ENCODE measurements at places on chromosomes 5 and 9. TPM values are rescaled to one million over a fixed set of nuclear protein-coding genes. Genes with fewer than 3 reads are reported as not detected.

Gene DIRAS2
- polyA plus RNA-seq: 4.7 TPM

Gene HK3
- polyA plus RNA-seq: 0.62 TPM

- DNase-seq: no peak
Observed at GRCh38 chr9:97554566-97555075, 53.2 kb downstream of the TMOD1 start.

DNA sequence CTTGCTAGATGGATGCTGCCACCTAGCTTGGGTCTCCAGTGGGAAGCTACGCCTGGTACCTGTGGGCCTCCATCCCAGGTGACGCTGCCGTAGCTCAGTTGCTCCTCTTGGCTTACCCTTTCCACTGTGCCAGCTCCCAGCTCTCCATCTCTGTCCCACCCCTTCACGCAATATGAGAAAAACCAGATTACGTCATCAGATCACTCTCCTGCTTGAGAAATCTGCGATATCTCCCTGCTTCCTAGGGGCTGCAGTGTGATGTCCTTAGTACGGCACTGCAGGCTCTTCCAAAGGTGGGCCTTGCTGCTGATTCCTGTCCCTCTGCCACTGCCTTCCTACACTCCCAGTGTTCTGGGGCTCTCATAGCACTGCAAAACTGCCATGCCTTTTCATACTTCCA is 28.9 kb downstream of the NSG2 start:
- DNase-seq: no peak

DNA sequence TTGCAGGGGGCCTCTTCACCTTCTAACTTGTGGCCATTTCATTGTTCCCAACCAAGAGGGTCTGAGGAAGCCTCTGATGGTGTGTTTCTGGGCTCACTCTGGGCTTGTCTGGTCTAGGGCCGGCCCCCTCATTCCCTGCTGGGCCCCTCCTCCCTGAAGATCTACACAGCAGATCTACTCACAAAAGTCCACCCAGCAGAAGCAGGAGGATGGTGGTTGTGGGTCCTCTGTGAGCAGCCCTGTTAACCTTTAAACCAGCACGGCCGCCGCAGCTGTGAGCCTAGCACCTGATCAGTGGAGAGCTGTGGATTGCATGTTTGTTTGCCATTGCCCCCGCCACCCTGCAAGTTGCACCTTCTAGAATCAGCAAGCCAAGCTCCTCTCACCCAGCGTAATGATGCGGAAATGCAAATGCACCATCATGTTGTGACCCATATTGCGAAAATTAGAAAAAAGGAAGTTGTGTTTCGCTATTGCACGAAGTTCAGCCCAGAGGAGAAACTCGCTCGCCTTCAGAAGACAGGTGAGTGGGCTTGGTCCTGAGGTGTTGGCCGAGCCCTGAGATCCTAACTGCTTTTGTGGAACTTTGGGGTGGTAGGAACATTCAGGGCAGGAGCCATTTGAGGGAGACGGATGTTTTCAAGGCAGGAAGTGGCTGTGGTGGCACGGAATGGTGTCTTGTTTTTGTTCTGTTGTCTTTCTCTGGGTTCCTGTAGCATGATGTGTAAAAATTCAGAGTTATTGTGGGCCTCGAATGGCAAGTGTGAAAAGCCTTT is 16.7 kb downstream of the FGD3 start:
- DNase-seq: no peak

DNA sequence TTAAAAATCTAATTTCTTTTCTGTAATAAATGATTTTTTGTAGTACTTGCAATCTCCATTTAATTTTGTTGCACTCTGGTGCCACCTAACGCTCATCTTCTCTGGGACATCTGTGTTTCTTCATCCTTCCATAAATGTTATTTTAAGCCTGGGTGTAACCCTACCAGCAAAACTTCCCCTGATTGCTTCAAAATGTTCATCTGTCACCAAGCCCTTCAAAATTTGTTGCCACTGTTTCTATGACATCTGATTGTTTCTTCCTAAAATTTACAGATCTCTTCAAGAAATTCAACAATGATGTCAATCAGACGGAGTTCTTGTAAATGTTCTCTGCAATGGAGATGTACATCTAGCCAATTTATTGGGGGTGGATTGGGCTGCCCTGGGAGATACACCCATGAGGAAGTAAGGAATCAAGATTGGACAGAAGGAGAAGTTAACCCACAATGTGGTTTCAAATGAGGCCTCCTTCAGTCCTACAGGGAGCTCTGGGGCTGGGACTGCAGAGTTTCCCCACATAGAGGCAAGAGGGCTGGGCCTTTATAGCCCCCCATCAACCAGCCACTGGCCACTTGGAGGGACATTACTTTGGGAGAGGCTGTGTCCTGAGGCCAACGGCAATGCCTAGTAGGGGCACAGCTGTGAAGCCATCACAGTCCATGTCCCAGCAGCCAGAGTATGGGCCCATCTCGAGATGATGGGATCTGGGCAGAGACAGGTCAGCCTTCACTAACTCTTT is 23.3 kb downstream of the MCTP1 start:
- peak; percentile 15 for DNase-seq

DNA sequence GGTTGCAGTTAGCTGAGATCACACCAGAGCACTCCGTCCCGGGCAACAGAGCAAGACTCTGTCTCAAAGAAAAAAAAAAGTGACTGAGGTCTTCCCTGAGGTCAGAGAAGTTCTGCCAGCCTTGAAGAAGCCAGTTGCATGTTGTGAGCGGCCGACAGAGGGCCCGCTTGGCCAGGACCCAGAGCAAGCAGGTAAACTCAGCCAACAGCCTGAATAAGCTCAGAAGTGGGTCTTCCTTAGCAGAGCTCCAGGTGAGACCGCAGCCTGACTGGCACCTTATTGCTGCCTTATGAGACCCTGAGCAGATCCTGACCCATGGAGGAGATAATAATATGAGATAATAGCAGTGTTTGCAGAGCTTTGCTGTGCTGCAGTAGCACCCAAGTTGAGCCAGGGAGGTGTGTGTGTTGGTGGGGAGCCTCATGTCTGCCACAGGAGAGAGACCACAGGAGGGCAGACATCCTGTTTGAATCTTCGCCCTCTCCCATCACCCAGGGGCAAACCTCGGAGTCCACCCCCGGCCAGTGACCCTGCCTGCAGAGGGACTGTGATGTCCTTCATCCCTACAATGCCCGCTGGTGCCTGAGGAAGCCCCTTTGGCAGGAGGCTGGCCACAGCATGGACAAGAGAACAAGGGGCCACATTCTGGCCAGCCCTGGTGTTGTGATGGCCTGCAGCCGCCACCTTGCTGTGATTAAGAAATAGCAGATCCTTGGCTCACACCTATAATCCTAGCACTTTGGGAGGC is 10.8 kb upstream of the BARX1 start:
- no peak for DNase-seq

Gene DOK3
- 3.8 TPM for polyA plus RNA-seq

DNA sequence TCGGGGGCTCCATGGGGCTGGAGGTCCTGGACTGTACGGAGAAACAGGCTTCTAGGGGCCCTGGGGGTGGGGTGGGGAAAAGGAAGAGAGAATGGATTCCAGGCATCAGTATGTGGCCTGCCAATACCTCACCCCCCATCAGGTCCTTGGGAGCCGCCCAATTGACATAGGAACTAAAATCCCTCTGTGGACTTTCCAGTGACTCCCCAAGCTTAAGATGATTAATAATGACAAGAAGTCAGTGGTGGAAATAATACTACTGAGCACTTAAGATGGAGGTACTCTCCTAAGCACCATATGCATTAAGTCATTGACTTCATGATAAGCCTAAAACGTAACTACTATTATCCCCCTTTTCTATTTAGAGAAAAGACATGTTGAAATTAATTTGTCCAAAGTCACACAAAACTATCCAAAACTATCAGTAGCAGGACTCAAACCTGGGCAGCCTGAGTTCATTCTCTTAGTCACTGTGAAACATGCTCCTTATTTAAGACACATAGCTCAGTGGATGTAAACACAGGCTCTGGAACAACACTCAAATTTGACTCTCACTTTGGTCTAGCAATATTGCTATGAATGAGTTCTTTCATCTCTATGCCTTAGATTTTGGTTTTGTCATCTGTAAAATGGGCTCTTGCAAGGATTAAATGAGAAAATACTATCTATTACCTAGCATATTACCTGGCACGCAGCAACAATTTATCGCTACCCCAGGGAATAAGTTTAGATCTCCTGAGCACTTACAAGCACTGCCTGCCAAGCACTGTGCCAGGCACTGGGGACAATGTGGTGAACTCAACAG is 9.5 kb downstream of the SPRY4 start:
- DNase-seq: no peak

Gene DCP2
- 37.1 TPM for polyA plus RNA-seq

DNA sequence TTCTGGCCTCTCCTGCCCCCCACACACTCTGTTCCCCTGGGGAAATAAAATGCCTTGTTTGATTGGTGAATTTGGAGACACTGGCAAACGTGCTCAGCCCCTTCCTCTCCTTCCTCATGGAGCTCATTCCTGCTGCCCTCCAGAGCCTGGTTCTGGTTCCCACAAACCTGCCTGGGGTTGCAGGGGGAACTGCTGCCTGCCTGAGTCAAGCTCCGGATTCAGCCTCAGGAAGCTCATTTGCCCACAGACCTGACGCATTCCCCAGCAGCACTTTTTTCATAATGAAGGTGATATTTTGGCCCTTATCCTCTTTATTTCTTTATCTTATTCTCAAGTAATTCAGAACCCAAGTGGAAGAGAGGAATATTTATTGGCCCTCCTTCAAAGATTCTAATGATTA is 140.5 kb downstream of the TTLL11 start:
- no peak for DNase-seq

DNA sequence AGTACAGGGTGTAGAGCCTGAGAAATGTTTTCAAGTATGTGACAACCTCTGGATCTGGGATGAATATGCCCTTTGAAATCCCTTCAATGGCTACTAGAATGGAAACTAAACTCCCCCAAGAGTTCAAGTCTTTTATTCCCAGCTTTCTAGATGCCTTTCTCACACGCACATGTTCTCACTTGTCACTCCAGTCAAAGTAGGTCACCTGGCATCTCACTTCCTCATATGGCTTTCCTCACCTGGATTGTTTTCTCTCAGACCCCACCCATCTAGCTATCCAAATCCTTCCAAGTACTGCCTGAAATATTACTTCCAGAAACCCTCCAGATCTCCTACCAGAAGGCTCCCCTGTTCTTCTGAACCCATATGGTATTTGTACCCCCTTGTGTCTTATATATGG is 615.4 kb upstream of the KLF4 start:
- DNase-seq: no peak

Gene NEUROG1
- not detected for polyA plus RNA-seq

Gene ORM2
- polyA plus RNA-seq: not detected

GRCh38 chr5:177313561-177314259 is 2.0 kb upstream of the MXD3 start:
- DNase-seq: no peak

DNA sequence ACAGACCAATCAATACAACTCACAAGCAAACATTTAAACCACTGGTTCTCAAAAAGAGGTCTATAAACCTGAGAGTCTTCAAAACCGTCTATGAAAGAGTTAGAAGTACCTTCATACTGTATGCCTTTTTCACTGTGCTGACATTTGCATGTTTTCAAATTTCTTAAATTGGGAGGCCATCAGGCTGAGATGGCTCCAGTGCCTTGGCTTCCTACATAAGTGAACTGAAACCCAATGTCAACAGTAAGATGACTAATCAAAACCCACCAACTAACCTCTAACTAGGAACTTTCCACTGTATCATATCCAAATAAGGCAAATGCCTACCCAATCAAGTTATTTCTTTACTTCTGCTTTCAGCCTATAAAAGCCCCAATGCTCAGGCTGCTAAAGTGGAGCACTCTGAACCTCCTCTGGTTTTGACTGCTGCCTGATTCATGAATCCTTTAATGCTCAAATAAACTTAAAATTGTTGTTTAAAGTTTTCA is 35.1 kb downstream of the FAM13B start:
- no peak for DNase-seq

DNA sequence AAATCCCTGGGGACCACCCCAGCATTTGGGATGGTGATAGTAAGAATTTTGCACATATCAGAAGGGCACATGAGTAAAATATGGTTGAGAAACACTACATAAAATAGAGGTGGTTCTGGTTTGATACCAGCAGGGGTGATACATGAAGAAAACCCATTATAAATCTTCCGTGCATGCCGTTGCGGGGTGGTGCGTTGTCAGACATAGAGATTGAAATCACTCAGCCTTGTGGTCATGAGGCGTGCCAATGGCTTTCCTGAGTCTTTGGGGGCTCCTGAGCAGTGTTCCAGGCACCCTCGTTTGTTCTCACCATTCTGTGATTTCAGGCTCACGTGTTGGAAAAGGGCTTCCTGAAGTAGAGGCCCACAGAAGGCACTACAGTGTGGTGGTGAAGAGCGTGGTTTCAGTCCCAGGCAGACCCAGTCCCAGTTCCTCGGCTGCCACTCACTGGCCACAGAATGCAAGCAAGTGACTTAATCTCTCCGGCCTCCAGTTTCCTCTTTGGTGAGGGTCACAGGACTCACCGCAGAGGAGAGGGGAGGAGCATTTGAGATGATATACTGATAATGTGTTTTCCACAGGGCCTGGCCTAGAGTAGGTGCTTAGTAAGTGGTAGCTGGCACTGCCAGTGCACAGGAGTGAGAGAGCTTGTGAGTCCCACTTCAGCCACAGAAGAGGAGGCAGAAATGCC is 20.5 kb upstream of the GLRX start:
- no peak for DNase-seq

All from right renal cortex interstitium (tissue), 3 donors.